ENCODE measurements at places on chromosomes 2 and 18.
A peak's percentile ranks its signal among the peaks of the same experiment; 100 is the strongest.

GRCh38 chr2:177585234-177585863, 192.8 kb downstream of the AGPS start:
- no peak for DNase-seq

DNA sequence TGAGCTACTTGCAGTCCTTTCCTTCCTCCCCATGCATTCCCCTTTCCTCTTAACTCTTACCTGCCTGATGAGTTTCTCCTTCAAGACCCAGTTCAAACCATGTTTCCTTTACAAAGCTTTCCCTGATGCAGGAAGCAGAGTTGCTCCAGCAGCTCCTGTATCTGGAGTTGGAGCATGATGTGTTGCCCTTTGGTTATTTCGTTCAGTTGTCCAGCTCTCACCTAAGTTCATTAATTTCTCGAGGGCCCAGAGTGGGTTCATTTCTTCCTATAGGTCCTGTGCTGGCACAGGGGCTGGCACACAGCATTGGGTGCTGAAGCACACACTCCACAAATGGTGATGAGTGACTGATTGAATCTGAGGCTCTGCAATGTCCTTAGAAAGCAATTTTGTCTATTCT, 23.0 kb upstream of the TMEM214 start:
- no peak for DNase-seq

- no peak for DNase-seq
Measured at GRCh38 chr2:239884875-239885274, 140.3 kb downstream of the NDUFA10 start.

DNA sequence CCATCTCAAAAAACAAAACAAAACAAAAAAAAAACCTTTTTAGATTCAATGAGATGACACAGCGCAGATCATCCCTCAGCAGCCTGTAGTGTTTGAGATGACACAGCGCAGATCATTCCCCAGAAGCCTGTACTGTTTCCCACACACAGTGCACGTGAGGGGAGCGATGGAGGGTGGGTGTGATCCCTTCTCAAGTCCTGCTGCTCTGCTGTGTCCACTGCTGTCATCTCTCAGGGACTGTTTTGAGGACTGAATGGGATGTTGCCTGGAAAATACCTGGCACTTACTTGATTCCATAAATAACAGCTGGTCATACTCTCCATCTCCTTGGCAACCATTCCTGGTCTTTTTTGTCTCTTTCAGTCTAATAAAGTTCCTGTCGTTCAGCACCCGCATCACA, 25.7 kb downstream of the TGOLN2 start:
- no peak for DNase-seq

DNA sequence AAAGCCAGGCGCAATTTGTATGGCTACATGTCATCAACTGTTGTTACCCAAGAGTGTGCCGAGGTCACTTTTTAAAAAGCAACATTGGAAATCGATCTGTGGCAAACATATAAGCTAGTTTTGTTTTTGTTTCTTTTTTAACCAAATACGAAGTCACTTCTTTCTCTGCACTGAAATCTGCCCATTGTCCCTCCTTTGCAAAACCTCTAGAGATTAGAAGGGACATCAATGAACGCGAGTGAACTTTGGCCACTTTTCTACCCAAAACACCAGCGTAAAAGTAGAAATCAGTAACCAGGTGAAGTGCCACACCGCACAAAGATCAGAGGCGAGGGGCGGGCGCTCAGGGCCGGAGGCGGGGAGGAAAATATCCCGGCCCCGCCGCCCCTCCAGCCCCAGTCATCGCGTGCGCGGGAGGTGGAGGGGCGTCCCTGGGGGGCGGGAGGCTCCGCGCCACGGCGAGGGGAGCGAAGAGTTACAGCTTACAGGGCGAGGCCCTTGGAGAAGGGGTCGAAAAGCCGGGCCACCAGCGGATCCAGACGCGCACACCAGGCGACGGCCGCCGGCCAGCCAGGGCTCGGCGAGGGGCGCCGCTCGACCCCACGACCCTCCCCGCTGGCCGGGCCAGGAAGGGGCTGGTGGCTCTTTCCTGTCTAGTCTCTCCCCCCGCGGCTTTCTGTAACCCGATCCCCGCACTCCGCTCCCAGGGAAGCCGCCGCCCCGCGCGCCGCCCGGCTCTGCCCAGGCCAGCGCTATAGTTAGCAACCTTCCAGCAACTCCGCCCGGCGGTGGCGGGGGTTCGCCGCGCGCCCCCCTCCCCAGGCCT, 993 bp downstream of the RBMS1 start:
- peak; percentile 21 for DNase-seq

DNA sequence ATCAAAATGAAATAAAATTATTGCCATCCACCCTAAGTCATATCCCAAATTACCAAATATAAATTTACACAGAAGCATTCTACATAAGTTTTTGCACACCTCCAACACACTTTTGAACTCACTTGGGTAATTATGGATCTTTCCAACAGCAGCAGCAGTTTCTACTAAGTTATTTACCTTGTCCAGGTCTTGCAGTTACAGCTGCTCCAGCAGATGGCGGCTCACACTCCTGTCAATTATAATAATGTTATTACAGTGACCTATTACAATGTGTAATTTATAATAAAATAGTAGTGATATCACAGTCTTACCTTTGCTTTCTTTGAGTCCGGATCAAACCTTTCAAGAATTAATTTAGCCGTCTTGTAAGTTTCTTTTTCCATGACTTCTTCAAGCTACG, 37.9 kb downstream of the LNPK start:
- DNase-seq = no peak

- no peak for DNase-seq
Measured at GRCh38 chr2:68822207-68822872, 48.9 kb downstream of the BMP10 start.

- DNase-seq = no peak
Measured at GRCh38 chr2:67733517-67733916, 329.3 kb downstream of the C1D start.
